T1000 (cell line): ENCODE measurements at places on chromosomes 1 and 21.

DNA sequence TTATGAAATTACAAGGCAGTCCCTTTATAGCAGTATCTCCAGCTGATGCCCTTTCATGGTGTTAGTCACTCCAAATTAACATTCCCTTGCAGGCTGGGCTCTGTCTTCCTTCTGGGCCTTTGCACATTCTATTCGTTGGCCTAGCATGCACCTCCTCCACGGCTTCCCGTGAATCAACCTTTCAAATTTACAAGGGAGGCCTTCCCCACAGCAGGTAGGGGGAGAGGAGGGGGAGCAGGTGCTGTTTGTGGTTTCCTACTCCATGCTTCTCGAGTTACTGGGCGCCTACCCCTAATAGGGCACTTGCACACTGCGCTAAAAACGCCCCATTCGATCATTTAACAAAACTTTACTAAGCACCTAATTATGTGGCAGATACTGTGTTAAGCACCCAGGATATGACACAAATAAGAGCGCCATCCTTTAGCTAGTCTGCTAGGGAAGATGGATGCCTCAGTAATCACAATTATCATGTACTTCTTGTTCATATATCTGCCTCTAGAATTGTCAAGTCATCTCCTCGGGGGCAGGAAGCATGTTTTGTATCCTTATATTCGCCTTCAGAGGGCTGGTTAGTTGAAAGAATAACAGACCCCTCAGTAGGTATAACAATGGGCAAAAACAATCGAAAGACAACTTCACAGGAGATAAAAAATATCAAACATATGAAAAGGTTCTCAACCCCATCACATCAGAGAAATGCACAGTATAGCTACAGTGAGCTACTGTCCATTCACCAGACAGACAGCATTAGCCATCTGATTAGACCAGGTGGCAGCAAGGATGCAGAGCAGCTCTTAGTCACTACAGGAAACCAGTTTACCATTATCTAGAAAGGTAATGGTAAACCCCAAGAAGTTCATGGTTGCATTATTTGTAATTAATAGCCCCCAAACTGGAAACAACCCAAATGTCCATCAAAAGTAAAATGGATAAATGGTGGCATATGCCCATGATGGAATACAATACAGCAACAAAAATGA, 1.7 kb upstream of the ADAR start:
- DNase-seq: no peak

DNA sequence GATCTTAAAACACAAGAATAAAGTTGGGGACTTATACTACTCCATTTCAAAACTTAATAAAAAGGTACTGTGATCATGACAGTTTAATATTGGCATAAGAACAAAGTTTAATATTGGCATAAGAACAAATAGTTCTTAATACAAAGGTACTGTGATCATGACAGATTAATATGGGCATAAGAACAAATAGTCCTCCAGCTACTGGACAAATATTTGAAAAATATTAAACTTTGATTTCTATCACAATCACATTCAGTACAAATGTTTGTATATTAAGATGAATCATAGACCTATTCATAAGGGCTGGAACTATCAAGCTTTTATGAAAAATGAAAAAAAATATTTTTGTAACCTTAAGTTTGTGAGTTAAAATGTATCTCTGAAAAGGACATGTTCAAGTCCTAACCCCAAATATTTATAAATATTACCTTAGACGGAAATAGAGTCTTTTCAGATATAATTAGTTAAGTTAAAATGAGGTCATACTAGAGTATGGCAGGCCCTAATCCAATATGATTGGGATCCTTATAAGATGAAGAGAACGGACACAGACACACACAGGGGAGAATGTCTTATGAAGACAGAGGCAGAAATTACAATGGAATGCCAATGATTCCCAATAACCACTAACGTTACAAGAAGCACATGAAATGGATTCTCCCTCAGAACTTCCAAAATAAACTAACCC, 79.1 kb upstream of the RGS1 start:
- DNase-seq: no peak

DNA sequence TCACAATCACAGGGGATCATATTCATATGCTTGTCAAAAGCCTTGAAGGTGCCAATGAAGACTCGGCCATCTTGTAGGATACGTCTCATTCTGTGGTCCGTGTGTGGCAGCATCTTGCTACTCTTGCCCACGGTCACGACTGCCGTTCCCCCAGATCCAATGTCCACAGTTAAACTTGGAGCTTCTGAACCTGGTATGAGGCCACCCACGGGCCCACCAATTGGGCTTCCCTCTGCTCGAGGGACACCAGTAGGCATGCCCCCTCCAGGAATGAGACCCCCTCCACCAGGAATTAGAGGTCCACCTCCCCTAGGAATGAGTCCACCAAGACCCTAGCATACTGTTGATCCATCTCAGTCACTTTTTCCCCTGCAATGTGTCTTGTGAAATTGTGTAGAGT, 39.6 kb downstream of the MORN1 start:
- DNase-seq: no peak

GRCh38 chr1:178311164-178311563, 185.6 kb downstream of the CLEC20A start:
- no peak for DNase-seq

DNA sequence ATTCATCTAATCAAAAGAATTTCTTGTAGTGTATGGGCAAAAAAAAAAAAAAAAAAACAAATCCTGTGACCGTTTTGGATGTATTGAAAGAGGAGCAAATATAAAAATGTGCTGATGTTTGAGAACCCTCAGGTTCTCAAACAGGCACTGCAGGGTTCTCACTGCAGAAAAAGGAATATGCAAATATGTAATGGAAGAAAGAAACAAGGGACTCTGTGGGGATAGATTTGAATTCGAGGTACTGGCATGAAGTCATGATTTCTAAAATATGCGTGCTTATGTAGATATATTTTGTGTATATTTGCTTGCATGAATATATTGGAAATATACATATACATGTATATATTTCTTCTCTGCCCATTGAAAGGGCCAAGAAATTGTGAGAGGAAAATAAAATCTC, 365.0 kb upstream of the RUNX1 start:
- no peak for DNase-seq

DNA sequence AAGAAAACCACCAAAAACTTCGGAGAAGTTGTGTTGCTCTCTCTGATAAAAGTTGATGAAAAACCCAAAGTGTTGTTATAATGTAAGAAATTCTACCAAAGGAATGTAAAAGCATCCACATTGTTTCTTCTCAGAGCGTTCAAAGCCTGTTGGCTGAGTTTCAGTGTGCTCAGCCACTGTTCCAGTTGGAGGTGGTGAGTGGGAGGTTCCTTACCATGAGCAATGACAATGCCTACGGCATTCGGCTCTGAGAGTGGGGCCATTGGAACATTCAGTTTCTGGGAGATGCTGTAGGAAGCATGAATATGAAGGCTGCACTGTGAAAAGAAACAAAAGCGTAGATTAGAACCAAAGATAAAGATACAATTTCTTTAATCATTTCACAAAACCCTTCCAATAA, 20.5 kb upstream of the MYBPHL start:
- DNase-seq: no peak

GRCh38 chr1:235336903-235337302, 8.5 kb downstream of the GGPS1 start:
- DNase-seq: no peak

DNA sequence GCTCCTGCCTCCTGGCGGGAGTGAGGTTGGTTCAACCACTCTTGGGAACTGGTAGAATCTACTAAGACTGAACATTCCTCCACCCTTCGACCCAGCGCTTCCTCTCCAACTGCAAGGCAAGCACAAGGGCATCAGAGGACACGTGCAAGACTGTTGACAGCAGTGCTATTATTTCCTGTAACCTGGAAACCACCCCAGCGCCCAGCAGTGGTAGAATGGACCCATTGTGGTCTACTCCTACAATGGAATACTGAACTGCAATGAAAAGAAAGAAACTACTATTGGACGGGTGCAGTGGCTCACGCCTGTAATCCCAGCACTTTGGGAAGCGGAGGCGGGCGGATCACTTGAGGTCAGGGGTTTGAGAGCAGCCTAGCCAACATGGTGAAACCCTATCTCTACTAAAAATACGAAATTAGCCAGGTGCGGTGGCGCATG, 33.0 kb upstream of the TARDBP start:
- DNase-seq: no peak

DNA sequence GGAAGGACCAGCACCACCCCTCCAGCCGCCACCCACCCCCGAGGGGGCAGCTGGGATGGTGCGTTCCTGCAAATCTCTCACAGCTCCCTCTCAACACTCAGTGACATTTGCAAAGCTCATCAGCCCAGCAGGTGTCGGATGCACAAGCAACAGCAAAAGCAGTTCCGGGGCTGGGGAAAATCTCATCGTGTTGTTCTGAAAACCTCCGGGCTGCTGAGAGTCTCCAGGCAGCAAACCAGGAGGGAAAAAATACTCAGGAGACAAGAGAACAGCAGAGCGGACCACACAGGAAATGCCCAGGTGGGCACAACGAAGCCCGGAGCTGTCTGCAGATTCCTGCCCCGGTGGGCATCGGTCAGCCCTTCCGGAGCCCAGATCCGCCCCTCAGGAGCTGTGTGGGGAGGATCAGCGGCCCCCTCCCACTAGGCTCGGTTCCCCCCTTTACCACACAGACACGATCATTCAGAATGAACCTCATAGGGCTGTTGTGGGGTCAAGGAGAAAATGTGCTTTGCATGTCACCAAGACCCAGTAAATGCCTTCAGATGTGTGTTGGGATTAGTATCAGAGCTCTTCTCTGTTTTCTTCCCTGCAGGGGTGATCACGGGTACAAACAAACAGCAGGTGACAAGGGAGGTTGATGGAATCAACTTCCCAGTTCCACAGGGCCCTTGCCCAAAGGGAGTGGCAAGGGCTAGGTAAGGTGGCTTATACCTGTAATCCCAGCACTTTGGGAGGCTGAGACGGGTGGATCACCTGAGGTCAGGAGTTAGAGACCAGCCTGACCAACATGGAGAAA, 127.0 kb upstream of the TIAM1 start:
- DNase-seq: no peak

GRCh38 chr1:56057466-56058405, 521.6 kb downstream of the PLPP3 start:
- DNase-seq: no peak

DNA sequence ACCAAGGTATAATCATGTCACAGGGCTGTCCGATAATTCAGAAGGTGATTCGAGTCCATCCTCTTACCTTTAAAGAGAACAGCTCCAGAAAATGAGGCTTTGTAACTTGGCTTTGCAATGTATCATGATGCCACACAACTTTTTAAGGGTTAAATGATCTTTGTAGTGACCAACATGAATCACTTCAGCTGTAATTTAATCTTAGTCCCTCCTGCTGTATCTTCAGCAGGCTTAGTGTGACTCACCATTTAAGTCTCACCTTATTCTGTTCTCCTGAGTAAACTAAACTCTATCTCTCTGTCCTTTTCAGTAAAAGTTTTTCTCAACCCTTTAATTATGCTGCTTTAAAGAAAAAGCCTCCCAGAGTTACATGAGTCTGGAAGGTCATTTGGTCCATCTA, 1.9 kb upstream of the HIVEP3 start:
- no peak for DNase-seq

DNA sequence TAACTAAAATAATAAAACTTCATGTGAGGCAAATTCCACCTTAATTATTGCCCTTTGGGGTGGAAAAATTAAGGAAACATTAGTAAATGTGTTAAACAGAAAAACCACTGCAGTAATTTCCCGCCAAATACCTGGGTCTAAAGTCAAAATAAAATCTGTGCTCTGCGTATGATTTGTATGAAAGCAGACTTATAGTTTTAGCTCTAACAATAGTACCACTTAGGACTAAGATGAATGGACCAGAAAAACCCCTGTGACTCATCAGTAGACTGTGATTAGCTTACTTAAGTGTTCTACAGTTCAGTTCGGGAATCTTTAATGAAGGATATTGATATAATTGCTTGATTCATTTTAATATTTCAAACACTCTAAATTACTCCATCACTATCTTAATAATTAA, 23.3 kb upstream of the C1orf105 start:
- no peak for DNase-seq

DNA sequence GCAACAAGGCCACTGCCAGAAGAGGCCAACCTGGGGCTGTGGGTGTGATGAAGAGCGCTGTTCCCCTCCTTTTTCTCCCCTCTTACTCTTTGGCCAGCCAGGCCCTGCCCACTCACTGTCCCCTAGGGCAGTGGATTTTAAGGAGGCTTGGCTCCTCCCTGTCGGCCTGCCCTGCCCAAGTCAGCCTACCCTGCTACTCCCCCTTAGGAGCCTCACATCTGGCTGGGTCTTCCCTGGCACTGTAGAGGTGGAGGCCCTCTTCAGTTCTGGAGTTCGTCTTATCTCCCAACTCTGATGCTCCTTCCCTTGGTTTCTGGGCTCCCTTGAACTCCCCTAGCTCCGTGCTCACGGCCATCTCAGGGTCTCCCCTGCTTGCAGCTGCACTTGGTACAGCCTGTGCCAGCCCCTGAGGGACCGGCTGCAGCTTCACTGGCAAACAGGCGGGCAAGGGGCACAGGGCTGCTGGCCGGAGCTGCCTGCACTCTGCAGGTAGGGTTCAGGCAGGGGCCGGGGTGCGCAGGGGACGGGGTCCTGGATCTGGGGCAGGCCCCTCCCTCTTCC, 4.0 kb downstream of the AMPD2 start:
- no peak for DNase-seq

DNA sequence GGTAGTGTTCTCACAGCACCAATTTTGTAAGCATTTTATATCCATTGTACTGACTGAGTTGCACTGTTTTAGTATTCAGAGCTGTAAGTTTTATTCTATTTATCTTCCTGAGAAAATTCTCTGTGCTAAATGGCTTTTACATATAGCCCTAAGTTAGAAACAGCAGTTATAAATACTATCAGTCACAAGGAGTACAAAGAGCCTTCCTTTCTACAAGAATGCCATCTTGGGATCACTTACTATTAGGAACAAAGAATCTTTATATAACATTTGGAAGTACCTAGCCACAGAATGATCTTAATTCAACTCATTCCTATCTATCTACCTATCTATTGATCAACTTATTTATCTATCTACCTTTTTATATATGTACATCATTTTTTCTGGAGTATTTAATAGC, 423.9 kb upstream of the RGS18 start:
- DNase-seq: no peak

DNA sequence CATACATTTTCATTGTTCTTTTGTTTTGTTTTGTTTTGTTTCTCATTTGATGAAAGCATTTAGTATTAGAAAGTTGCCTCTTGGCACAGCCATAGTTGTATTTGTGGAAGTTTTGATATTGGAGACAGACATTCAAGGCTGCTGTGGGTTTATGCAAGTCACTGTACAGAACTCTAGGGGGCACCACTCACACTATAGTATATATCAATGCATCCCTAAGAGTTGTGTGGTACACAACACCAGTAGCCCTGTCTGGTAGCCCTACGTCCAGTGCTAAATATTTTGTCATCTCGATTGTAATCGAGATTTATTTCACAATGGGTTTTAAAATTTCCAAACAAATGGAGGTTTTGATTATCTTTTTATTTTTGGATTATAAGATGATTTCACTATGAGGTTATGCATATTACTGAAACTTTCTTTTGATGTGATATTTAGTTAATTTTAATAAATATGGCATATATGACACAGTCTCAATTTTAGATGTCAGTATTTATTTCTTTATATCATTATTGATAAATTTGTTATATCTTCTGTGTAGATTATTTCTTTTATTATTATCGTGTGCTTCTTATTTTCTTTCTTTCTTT, 112.2 kb downstream of the NR5A2 start:
- no peak for DNase-seq
